ENCODE measurements at places on chromosomes 1 and 21.

GRCh38 chr1:209800984-209801834, 4.7 kb downstream of the IRF6 start:
- no peak for DNase-seq

DNA sequence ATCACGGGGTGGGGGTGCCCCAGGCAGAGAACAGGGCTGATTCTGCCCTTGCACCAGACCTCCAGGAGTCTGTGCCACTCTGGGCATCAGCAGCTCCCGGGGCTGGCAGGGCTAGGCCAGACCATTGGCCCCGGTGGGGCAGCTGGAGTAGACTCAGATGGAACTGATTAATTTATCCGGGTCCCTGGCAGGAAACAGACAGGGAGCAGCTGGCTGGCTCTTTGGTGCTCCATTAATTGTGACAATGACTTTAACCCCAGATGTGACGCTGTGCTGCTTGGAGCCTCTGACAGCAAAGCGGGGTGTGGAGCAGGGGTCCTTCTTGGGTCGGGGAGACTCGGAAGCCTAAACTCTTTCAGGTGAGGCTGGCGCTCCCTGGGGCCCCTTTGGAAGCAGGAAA, 9.5 kb downstream of the EPHA8 start:
- no peak for DNase-seq

GRCh38 chr1:205510308-205510950, 6.0 kb downstream of the CDK18 start:
- no peak for DNase-seq

- DNase-seq = no peak
These were observed at the start of gene RGS18 for GRCh38 chr1:192158181-192158580. TSS of gene RGS18 (plus strand) at chr1:192158462. CDS start at chr1:192158638, 176 bp downstream.

GRCh38 chr1:86226204-86226603, 69.6 kb upstream of the COL24A1 start:
- DNase-seq = no peak

DNA sequence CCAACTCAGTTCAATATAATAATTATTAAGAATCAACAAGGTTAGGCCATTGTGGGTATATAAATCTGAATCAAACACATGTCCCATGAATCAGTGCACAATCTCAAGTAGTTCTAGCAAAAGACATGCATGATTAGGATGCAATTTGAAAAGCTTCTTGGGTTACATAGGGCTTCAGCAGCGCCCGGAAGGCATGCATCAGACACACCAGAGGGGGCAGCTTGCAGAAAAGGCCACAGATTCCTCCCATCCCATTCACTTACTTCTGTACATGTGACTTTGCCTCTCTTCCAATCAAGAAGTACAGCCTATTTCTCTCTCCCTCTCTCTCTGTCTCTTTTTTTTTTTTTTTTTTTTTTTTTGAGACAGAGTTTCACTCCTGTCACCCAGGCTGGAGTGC, 91.8 kb downstream of the KCNN3 start:
- DNase-seq = no peak

DNA sequence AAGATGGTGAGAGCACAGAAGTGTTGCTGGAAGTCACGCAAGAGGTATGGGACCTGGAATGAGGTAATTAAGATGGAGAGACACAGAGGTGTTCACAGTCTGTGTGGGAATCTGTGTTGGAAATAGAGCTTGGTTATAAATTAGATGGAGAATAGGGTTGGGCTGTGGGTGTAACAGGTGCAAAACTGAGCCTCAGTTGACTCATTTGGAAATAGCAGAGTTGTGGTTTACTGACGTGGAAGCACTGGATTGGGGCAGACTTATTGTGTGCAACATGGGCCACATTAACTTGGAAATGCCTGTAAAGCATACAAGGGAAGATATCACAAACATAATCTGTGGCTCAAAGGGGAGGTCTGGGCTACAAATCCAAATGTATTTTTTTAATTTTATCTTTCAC, 13.0 kb downstream of the CAMSAP2 start:
- DNase-seq = no peak

- DNase-seq = peak; percentile 48
These were observed 10.4 kb upstream of the BOLA1 start for GRCh38 chr1:149888999-149889289.

GRCh38 chr1:7632176-7632575, 138.9 kb upstream of the VAMP3 start:
- DNase-seq = no peak

DNA sequence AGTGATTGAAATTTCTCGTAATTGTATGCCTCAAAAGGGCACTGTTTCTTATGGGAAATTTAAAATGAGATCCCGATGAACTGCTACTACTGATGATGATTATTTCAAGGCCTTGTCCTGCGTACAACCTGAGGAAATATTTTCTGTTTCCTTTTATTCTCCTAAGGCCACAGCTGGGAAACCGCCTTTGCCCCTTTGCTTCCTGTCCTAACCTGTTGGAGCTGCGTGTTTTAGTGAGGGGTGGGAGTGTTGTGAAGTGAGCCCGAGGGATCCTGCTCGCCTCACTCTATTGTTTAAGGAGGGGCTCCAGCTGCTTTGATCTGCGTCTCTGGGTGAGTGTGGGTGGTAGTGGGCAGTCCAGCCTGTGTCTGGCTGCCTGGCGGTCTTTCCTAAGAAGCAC, 14.4 kb downstream of the LAMC2 start:
- no peak for DNase-seq

GRCh38 chr1:95408507-95409136, 174.6 kb downstream of the RWDD3 start:
- DNase-seq = no peak

DNA sequence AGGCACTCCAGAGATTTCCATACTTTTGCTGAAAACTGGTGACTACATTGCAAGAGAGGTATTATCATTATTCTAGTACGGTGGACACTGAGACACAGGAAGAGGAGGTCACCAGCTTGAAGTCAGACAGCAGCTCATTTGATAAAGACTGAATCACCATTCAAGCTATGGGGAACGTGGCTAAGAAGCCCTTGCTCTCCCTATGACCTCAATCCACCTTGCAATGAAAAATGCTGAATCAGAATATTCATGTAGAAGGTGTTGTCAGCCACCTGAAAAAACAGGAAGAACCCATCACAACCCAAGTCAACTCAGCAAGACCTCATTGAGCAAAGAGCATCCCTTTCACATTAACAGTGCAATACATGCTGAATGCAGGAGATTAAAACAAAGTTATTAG, 59.0 kb upstream of the FGGY start:
- DNase-seq = no peak
